ENCODE measurements at places on chromosomes 3 and 15.

DNA sequence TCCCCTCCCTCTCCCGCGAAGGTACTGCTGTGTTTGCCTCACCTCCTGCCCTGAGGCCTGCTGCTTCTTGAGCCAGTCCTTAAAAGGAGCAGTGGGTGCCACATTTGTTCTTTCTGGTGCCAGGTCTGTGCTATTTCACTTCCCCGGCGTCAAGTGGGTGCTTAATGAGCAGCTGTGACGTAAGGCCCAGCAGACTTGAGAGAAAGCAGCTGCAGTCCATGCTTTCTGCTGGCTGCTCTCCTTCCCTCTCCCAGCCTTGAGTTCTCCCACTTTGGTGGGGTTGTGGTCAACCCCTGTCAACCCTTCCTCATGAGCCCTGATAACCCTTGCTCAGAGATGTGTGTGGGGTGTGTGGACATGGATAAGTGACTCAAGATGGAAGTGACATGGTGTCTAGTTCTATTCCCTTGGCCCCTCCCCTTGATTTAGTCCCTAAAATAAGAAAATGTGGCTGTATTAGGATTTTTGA, 6.9 kb downstream of the INAFM2 start:
- peak; percentile 89 for DNase-seq

- no peak for DNase-seq
Observed at GRCh38 chr3:120025520-120025919, 68.7 kb downstream of the GSK3B start.

DNA sequence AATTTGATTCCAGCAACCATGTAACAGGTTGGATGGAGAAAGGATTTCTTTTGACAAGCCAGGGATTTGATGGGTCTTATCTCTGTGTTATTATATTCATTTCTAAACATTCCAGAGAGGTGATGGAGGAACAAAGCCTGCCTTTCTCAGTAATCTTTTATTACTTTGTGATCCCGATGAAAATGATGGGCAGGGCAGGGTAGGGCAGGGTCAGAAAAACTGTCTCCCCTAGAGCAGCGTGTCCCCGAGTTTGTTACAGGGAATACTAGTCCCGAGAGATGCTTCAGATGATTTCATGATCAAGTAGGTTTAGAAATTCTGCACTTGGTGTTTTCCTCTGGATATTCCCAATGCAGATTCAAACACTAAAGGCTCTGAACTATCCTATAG, 111.8 kb upstream of the RGMA start:
- DNase-seq, result no peak

DNA sequence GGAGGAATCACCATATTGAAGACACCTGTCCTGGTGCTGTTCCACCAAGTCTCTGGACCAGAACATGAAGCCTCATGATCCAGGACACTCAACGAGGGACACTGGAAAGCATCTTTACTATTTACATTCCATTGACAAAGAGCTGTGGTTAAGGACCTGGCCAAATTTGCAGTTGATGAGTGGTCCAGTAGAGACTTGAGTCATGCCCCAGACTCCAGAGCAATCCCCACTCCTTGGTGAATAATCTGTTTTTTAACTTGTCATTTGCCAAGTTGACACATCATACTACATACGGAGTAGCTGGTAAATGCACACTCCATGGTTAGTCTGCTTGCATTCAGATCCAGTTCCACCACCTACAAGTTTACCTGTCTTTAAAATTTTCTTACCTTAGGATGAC, 1.2 kb upstream of the COL6A6 start:
- DNase-seq, result no peak

DNA sequence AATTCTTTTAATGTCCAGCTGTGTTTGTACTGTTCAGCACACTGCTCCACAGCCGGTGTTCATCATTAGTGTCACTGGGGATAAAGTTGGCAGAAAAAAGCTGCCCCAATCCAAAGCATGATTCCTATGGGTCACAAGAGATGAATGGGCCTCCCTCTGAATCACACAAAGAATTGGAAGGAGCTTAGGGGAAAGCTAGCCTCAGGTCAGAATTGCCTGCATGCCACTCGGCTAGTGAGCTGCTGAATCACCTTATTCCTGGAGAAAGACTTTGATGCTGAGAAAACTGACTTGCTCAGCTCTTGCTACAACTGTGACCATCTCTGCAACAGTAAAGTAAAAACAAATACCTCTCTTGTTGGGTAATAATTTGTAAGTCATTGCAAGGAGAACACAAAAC, 3.5 kb downstream of the CCK start:
- DNase-seq, result no peak

DNA sequence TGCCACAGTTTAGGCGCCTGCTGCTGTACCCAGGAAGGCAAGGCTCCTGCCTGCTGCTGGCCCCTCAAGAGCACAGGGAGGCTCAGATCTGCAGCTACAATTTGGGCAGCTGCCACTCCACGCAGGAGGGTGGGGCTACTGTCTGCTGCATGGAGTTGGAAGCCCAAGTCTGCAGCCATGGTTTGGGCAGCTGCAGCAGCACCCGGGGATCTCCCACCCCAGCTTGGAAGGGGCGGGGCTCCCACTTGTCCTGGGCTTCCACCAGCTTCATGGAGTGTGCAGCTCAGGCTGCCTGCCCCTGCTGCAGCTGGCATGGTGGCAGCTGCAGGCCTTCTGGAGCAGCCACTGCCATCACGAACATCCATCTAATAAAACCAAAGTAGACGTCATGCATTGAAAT, 512.9 kb downstream of the PYDC2 start:
- no peak for DNase-seq
